ENCODE measurements at places on chromosomes 6 and 20.

DNA sequence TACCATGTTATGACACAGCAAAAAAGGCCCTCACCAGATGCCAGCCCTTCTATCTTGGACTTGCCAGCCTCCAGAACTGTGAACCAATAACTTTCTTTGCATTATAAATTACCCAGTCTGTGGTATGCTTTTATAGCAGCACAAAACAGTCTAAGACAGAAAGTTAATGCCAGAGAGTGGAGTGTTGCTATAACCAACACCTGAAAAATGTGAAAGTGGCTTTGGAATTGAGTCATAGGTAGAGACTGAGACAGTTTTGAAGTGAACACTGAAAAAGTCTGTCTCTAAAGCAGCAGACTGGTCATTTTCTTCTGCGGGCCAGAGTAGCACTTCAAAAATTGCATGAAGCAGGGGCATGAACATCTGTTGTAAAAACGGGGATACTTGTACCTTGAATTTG lies 28.0 kb upstream of the ASIP start:
- no peak for DNase-seq

- DNase-seq: no peak
These were observed 55.4 kb downstream of the ZDHHC14 start for GRCh38 chr6:157436219-157436943.

- no peak for DNase-seq
These were observed 139.0 kb downstream of the SOBP start for GRCh38 chr6:107628878-107629277.

GRCh38 chr6:33781131-33781975 lies 7.6 kb downstream of the LEMD2 start:
- DNase-seq: no peak

GRCh38 chr6:6586671-6587526 lies 1.6 kb upstream of the LY86 start:
- peak; percentile 39 for DNase-seq

- no peak for DNase-seq
These were observed 48.3 kb downstream of the AKAP7 start for GRCh38 chr6:131183427-131184095.

GRCh38 chr20:45833883-45834796 lies 541 bp downstream of the SNX21 start:
- DNase-seq: peak; percentile 41

GRCh38 chr6:6683969-6684833 lies 95.7 kb downstream of the LY86 start:
- no peak for DNase-seq

- no peak for DNase-seq
These were observed 39.4 kb downstream of the RREB1 start for GRCh38 chr6:7147051-7147671.

DNA sequence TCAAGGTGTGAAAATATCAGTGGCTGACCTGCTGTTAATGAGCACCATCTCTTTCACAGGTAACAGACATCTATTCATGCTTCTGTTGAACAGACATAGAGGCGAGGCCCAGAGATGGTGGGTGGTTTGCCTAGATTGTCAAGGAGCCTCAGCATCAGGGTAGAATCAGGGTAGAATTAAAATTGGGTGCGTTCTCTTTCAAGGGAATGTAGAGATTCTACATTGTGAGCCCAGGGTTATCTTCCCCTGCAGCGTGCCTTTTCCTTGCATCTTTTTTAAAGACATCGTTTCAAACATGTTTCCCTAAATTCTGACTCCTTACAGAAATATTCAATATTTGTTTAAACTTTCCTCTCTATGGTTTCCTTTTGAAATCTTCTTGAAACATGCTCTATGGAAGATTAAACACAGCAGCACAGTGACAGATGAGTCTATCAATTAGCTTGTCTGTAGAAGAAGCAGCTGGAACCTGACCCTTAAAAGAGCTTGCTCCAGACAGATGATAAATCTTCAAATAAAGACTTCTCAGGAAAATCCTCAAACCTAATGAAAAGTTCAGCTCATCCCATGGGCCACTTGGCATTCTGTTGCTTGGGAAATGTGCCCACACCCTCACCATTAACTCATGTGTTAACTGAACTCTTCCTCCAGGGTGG lies 119.8 kb downstream of the IPCEF1 start:
- DNase-seq: no peak

DNA sequence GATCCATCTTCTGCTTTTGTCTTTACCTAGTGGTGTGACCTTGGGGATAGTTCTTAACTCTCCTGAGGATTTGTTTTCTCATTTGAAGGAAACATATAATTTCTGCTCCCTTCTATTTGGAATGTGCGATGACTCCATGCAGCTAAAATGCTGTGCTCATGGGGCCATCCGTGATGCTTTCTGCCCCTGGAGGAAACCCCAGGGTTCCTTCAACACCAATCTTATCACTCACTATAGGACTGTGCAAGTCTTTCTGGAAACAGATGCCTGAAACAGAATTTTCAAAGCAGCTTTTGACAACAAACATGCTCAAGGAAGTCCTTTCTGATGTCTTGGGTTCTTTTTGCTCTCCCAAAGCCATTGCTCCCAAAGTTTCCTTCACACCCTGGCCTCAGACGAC lies 128.8 kb upstream of the GGTLC1 start:
- DNase-seq: no peak

DNA sequence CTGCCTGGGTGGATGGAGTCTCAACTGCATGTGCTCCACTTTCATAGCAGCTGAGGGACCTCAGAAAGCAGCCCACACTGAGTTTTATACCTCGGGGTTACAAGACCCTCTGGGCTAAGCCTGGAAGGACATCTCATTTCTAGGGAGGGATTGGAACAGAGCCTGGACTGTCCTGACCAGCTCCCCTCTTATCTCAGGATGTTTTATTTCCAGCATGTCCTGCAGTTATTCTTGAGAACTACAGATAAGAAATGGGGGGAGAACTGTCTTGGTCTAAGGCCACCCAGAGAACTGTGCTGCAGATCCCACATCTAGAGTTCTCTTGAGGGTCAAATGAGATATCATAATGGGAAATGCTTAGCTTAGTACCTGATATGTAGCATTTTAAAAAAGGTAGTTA lies 97.3 kb upstream of the CHD6 start:
- DNase-seq: no peak

GRCh38 chr6:43200541-43200940 lies 18.5 kb downstream of the CUL9 start:
- peak; percentile 1 for DNase-seq

- DNase-seq: no peak
These were observed 48.1 kb downstream of the CTCFL start for GRCh38 chr20:57476641-57477461.

- DNase-seq: peak; percentile 28
These were observed 93.3 kb upstream of the GCM1 start for GRCh38 chr6:53241938-53242337.

- no peak for DNase-seq
These were observed 2.4 kb downstream of the CD93 start for GRCh38 chr20:23083553-23084220.

DNA sequence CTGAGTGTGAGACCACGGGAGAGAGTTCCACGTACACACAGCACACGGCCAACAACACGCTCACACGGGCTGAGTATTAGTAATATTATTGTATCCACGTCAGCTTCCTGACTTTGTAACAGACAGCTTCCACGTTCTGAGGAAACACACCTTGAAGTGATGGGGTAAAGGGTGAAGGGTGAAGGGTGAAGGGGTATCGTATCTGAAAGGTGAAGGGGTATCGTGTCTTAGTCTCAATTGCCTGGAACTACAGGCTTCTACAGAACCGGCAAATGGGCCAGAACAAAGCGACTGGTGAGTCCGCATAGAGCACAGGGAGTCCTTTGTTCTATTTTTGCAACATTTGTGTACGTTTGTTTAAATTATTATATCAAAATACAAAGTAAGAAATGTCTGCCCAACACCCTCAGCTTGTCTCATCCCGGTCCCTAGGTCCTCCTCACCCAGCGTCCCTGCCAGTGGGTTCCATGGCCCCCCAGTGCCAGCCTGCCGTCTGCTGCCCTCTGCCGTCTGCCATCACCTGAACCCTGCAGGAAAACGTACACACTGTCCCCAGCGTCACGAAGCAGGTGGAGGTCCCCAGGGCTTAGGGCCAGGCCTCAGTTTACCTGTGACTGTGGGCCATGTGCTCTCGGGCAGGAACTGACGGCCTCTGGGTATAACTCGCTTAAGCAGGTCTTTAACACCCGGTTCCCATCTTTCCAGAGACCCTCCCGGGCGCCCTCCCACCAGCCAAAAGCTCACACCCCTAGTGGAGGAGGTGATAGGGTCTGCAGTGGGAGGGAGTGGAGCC lies 4.4 kb upstream of the HELZ2 start:
- DNase-seq: no peak

GRCh38 chr6:169720207-169720855 lies 4.0 kb downstream of the PHF10 start:
- DNase-seq: no peak

DNA sequence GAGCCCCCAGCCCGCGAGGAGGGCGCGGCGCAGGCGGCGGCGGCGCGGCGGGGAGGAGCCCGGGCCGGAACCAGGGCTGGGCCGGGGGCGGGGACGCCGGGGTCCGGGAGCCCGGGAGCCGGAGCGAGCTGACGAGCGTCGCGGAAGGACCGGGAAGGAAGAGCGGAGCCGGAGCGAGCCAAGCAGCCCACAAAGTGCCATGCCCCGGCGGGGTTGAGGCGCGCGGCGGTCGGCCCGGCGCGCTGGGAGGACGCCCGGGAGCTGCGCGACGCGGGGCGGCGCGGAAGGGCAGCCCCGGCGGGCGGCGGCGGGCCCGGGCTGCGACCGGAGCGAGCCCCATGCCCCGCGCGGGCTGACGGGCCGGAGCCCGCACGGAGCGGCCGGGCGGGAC lies 289 bp downstream of the FOXP4 start:
- DNase-seq: no peak

DNA sequence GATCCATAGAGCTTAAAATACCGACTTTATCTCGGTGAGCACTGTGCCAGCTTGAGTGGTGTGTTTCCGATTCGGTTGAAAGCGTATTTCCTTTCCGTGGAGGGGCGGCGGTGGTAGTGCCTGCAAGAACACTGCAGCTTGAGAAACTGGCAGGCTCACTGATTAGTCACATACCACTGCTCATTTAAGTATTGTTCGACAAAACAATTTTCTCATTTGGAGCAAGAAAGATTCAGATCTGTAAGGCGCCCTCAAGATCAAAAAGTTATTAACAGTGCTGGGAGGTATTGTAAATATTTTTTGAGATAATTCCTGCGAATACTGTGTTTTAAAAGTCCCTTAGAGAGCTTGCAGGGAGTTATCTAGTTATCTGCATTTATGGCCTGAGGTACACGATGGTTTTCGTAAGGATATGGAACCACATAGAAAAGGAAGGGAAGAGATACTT lies 1.3 kb downstream of the MAPK14 start:
- DNase-seq: peak; percentile 71

DNA sequence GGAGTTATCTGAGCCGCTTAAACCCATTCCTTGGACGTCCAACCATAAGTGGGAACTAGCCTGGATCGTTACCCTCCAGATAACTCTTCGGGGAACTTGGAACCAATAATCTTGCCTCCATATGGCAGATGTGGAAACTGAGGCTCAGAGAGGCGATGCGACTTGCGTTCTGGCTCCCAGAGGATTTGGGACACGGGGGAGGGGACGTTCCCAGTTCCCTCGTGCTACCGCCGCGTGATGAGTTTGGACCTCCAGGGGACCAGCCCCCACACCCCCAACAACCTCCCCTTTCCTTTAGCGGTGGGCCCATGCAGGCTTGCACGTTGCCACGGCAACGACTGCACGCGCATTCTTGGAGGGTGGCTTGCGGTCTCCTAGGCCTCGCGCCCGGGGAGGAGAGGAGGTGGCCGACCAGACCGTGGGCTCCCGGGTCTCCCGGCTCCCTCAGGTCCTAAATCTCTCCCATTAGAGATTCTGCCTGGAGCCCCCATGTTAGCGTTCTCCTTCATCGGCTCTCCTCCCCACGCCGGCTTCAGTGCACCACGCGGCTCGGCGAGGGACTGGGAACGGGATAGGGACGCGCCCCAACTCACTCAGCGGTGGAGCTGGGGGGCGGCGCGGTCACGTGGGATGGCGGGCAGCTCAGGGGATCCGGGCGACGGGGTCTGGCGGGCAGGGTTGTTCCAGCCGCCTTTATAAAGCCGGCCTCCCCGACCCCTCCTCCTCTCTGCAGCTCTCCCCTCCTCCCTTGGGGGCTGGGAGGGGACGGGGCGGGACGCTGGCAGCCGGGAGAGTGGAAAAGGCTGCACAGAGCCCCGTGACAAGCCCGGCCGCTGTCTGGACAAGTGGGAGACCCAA lies at the start of gene PLTP:
PLTP (minus strand) TSS at position 670 of the 858 bp plus-strand sequence. CDS start 703 bp downstream, outside the sequence.
- DNase-seq: peak; percentile 47

DNA sequence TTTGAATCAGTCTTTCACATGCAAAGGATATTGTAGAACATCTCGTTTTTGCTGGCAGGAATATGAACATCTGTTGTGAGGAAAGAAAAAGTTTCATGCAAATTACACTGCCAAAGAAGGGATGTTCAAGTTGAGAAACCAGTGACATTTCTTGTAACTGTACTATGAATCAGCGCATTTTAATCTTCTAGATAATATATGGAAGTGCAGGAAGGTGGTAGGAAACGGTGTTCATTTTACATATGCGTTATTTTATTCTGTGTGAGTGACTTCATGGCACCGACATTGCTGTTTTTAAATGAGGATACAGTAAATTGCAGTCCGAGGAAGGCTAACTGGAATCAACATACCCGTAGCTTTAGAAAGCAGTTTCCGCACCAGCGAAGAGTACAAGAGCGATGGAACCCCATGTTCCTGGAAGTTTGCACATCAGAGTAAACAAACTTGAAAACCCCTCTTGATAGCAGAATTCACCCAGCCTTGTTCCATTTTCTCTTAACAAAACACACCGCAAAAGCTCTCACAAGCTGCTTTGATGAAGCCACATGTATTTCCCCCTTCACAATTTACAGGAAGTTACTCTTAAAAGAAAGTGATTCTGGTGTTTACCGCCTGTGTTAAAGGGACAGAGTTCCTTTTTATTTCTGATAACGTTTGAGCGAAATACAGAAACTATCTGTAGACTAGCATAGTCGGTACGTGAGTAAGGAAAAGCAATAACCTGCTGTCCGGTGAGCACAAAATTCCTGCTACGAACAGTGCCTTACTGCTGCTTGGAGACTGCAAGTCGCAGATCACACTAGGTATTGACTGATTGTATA lies 11.5 kb downstream of the PRDM1 start:
- DNase-seq: peak; percentile 65

GRCh38 chr6:169969372-169970099 lies 218.1 kb downstream of the ERMARD start:
- no peak for DNase-seq

- DNase-seq: no peak
These were observed 19.0 kb downstream of the PLAGL2 start for GRCh38 chr20:32188376-32189122.

- DNase-seq: no peak
These were observed 20.7 kb downstream of the RIPK1 start for GRCh38 chr6:3088968-3089367.

- no peak for DNase-seq
These were observed 169.0 kb downstream of the TBC1D7 start for GRCh38 chr6:13159300-13159699.

DNA sequence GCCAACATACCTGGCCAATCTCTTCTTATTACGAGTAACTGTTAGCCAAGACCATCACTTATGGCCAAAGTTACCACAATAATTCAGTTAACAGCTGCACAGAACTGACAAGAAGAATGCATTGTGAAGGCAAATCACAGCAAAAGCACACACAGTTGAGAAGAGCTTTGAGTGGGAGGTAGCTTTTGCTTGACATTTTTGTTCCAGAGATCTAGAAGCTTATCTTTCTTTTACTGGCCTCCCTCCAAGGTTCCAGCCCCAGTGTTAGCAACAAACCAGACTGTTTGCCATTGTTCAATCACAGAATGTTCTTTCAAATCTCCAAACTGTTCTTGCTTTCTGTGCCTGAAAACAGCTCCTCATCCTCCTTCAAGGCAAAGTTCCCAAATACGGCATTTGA lies 35.9 kb upstream of the IRAK1BP1 start:
- no peak for DNase-seq

- DNase-seq: no peak
These were observed 44.8 kb downstream of the UBE2V1 start for GRCh38 chr20:50068041-50068651.
